Activated naive CD4-positive, alpha-beta T cell treated with Interleukin-2 at 50 U/mL for 16 hours (primary cell): ENCODE measurements at places on chromosomes 5 and 9.

DNA sequence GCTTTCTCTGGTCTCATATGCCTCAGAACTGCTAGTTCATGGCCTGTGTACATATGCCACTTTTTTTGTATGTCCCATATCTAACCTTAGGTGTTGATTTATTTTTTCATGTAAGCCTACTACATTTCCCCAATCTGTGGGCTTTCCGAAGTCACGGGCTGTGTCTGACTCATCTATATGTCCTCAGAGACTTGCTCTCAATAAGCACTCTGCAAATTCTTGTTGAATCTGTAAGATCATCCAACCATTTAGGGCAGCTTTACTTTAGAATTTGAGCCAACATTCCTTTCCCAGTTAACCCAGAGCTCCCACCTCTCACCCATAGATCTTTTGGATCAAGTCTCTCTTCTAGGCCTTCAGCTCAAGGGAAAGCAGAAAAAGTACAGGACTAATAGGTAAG is 263.4 kb downstream of the SEC61B start:
- no peak for DNase-seq

GRCh38 chr5:110768138-110768860 is 29.5 kb downstream of the SLC25A46 start:
- no peak for DNase-seq

DNA sequence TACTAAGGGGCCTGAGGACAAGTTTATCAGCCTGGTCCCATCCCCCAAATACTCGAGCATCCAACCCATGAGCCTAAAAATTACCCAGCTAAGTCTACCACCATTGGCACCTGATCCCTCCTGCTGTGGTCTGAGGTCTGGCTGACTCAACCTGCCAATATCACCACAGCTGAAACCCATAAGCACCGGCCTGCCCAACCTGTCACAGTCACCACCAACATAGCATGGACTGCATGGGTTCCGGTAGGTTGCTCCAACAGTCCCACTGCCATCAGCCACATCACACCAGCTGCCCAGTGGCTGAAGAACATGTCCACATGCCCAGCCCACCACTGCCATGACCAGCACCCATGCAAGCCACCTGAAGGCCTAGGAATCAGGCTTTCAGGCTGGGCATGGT is 495.0 kb downstream of the PRELID2 start:
- no peak for DNase-seq

DNA sequence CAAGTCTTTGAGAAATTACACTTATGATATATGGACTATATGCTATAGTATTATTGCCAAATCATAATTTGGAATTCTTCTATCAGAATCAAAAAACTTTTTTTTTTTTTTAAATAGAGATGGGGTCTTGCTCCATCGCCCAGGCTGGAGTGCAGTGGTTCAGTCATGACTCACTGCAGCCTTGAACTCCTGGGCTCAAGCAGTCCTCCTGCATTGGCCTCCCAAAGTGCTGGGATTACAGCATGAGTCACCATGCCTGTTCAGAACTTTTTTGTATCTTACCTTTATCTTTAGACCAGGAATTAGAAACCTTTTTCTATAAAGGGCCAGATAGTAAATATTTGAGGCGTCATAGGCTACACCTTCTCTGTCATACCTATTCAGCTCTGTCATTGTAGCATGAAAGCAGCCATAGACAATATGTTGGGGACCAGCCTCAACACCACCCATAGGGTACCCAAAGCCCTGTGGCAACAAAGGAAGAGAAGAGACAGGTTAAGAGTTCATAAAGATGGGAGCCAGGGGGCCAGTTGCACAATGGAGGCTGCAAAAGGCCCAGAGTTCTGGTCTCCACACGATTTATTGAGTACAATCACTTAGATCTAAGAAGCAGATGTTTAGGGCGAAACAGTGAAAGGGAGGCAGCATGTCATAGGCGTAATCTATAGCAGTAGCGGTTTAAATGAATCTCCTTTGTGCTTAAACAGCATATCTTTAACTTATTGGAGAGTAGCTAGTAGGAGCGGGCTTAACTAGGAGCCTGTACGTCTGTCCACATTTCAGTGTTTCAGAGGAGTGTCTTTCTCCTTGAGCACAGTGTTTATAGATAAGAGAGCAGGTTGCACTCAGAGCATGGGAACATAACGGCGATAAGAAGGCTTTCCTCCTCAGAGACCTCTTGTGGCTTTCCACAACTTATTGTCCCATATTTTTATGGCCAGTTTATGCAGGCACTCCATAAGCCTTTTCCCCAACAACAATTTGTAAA is 12.5 kb downstream of the ECM2 start:
- DNase-seq: no peak

GRCh38 chr5:144377207-144377606 is 206.5 kb downstream of the KCTD16 start:
- no peak for DNase-seq

- DNase-seq: no peak
Observed at GRCh38 chr5:124546643-124547042, 199.8 kb downstream of the ZNF608 start.

DNA sequence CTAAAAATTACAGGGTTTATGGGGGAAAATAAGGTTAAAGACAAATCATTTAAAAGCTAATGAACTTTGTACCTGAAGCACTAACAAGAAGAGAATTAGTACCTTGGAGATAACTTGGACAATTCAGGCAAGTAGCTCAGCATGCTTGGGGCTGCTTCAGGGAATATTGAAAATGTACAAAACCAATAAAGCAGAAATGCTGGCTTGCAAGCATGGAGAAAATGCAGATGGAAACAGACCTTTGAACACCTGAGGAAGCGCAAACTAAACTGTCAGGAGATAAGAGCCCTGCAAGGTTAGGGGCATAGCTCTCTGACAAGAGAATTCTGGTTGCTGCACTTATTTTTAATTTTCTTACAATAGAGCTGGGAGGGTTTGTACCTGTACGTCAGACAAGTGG is 42.6 kb upstream of the C5orf47 start:
- DNase-seq: no peak

GRCh38 chr9:85258823-85259370 is 482.9 kb downstream of the AGTPBP1 start:
- no peak for DNase-seq

DNA sequence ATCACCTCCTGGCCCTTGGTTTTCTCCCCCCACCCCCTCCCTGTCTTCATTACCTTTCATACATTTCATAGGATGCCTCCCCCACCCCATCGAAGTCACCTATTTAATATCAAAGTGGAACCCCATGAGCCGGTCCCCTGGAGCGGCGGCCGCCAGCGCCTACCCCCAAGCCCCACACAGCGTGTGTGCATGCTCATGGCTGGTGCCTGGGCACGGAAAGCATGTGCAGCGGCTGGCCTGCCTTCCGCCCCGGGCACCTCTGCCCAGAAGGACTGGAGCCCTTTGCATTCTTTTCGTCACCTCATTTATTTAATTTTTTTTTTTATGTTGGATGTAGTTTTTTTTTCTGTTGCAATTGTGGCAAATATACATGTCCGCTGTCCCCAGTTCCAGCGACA is 116.2 kb downstream of the WNK2 start:
- no peak for DNase-seq

GRCh38 chr5:157362982-157363381 is 97.0 kb upstream of the NIPAL4 start:
- DNase-seq: no peak

DNA sequence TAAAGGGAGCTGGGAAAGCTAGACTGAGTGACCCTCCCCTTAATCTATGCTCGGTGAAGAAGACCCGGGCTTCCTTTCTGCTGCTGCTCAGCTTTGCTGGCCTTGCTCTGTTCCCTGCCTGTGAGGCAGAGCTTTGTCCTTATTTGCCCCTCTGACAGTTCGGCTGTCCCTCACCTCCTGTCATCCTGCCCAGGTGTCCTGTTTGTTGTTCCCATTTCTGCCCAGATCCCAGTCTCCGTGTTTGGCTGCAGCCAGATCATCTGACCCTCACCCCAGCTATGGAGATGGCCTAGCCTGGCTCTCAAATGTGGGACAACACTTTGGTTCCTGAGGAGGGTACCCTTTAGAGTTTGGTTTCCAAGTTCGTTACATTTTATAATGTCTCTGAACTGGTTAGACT is 20.2 kb downstream of the OTULIN start:
- no peak for DNase-seq

DNA sequence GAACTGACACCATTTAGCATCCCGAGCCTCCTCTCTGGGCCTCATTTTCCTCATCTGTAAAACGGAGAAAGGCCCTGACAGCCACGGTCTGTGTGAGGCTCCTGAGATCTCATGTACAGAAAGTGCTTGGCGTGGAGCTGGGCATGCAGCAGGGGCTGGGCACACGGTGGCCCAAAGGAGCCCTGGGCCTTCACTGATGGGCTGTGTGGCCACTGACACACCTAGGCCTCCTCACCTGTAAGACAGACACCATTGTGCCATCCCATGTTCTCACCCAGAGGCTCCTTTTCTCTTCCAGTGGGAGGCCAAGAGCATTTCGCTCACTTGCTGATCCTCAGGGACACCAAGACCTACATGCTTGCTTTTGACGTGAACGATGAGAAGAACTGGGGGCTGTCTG is 1.6 kb downstream of the ORM1 start:
- DNase-seq: no peak

DNA sequence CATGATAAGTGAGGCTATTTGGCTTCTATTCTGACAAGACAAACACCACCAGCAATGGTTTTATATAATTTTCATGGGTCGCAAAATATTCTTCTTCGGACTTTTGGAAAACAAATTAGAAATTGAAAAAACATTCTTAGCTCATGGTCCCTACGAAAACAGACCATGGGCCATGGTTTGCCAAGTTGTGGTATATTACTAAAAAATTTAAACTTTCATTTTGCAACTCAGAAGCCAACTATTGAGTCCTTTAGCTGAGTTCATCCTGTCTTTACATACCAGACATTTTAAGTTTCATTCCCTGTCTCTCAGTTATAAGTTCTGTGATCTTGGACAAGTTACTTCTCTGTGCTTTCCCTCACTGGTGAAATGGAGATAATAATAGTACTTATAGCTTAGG is 198.1 kb downstream of the CSNK1G3 start:
- DNase-seq: no peak

DNA sequence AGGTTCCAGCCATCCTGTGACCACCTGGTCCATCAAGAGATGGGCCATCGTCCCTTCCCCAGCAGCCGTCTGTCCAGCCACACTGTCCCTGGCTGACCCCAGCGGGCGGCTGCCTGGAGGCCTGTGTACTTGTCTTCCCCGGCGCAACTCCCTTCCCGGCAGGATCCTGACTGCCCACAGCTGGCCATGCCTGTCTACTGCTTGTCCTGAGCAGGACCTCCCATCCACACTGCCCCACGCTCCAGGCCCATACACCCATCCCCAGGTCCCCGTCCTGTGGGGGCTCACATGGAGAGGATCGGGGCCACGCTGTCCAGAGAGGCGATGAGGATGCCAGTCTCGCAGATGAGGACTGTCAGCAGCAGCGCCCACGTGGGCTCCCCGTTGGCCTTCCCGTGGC is 35.5 kb downstream of the SLC12A7 start:
- no peak for DNase-seq

- DNase-seq: no peak
Observed at GRCh38 chr9:77131399-77131798, 45.9 kb upstream of the VPS13A start.

DNA sequence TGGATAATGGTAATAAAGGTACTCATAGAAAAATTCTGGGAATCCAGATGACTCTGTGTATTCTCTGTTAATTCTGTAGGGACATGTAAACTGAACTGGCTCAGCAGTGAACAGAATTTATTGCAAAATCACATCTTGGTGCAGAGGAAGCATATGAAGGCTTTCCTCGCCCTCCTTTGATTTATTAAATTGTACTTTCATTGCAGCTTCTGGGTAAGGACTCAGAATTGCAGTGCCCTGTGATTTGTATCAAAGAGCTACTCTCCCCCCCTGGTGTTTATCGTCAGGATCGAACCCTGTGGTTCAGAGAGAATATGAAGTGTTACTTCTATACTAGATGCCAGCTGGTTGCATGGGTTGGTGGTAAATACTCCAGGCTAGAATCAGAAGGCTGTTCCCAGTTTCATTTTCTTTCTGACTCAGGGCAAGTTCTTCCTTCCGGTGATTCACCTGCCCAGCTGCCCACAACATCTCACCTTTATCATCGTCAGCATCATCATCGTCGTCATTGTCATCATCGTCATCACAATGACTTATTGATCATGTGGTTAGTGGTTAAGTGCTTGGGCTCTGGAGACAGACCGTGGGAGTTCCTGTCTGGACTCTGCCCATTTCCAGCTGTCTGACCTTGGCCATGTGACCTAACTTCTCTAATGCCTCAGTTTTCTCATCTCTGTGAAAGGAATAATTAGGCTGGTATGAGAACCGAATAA is 238.8 kb downstream of the ARHGAP26 start:
- peak; percentile 77 for DNase-seq

- no peak for DNase-seq
Observed at GRCh38 chr5:133779828-133780475, 167.6 kb upstream of the FSTL4 start.

DNA sequence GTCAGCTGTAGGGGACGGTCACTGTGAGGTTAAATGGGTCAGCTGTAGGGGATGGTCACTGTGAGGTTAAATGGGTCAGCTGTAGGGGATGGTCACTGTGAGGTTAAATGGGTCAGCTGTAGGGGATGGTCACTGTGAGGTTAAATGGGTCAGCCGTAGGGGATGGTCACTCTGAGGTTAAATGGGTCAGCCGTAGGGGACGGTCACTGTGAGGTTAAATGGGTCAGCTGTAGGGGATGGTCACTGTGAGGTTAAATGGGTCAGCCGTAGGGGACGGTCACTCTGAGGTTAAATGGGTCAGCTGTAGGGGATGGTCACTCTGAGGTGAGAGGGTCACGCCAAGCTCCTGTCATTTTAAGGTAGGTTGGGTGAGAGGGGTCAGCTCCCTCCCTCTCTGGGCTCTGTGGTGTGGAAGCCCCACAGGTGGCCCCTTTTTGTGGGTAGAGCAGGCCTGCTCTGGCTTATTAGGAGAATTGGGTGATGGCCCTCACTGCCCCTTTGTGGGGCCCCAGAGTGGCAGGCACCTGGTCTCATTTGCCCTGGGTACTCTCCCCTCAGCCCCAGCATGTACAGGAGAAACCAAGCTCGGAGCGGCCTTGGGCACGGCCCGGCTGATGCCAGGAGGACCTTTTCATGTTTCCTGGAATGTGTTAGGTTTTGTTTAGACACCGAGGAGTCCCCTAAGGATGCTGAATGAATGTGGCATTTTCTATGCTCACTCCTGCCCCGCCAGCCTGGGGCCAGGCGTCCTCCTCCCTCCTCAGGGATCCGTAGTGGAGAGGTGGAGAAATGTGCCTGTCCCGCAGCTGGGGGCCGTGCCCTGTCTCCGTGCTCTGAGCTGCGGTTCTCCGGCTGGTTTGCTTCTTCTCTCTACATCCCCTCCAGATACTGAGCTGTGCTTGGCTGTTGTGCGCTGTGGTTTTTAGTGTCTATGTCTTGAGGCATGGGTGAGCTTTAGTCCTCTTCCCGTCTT is 31.4 kb downstream of the AHRR start:
- DNase-seq: no peak

DNA sequence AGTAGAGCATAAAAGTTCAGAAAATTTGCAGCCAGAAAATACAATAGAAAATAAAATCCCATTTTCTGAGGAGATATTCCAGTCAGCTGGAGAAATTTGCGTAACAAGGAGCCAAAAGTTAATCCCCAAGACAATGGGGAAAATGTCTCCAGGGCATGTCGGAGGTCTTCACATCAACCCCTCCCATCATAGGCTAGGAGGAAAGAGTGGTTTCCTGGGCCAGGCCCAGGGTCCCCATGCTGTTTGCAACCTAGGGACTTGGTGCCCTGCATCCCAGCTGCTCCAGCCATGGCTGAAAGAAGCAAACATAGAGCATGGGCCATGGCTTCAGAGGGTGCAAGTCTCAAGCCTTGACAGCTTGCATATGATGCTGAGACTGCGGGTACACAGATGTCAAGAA is 255.0 kb downstream of the DTWD2 start:
- DNase-seq: no peak

GRCh38 chr5:87951661-87952060 is 317.0 kb downstream of the TMEM161B start:
- DNase-seq: no peak

- no peak for DNase-seq
Observed at GRCh38 chr9:95644377-95644776, 127.6 kb upstream of the PTCH1 start.
